ENCODE measurements at places on chromosomes 6 and 20.
A peak's percentile ranks its signal among the peaks of the same experiment; 100 is the strongest.

DNA sequence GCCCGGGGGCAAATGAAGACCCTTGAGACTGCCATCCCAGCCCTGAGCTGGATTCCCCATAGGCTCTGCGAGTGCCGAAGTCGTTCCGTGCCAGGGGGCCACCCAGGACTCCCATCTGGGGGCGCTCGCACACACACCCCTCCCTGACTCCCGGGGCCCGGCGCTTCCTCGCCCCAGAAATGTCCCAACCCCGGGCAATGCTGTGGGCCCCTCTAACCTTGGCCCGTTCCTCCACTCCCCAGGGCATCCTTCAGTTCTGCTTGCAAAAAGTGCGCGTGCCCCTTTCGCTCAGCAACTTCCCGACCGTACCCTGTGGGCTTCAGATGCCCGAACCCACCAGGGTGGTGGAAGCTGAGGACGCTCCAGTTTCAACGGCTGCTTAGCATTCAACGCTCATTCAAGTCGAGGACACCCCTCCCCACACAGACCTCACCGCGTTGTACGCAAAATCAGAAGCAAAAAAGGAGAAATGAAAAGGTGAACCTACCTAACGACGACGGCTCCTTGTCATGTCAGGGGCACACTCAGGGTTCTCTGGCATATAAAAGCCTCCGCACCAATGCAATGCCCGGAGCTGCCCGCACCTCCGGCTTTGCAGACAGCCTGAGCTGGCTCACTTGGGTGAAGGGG, 25.3 kb downstream of the RIPOR2 start:
- no peak for DNase-seq

- DNase-seq: no peak
Measured at GRCh38 chr6:109093732-109094415, 772 bp downstream of the SESN1 start.

DNA sequence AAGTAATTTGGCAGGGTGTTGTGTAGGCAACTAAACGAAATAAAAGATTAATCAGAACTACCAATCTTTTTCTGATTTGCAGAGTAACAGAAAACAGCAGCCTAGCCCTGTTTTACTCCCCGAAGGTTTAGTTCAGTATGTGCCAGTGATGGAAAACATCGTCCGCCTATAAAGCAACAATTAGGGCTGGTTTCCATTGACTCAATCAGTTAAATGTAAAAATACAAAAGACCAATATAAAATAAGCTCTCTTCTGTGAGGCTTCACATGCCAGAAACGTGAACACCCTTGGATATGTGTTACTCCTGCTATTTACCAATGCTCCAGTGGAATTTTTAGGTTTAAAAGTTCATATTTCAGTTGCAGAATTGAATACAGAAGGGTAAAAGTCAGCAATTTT, 210.5 kb upstream of the RSPO3 start:
- DNase-seq: no peak

DNA sequence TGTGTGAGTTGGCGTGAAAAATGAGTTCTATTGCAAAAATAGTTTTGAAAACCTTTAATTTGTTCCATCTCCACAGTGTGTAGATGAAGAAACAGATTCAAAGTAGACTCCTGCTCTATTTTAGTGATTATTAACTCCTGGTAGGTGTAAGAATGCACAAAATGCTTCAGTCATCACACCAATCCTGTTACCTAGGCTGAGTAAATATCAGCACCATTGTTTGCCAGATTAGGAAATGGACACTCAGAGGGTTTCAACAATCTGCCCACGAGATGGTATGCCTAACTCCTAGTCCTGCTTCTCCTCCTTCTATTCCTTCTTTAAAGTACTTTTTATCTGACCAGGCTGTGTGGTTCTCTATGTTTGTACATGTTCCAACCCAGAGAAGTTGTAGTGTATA, 108.9 kb upstream of the AHI1 start:
- DNase-seq: no peak

GRCh38 chr6:143232849-143233248, 172.2 kb downstream of the AIG1 start:
- DNase-seq: peak; percentile 47

DNA sequence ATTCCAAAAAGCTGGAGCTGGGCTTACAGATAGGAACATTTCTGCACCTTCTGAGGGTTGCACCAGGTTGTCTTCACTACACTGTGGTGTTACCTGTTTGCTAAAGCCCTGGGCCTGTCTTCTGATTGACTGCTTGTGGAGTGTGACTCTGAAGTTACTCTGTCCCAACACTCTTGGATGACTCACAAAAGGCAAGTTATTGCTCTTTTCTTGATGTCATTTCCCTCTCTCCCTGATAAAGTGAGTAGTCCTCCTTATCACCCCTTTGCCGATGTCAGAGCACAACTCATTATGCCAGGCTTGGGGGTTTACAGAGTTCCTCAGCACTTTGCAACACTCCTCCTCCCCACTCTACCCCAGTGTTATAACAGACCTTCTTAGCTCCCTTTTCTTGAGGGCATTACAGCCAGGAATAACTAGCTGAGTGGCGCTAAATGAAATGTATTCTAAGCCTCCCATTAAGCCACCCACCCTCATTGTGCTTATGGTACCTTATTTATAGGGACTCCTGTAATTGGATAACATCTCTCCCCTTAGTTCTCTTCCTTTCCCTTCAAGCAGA, 36.1 kb upstream of the NKX2-4 start:
- DNase-seq: no peak

GRCh38 chr6:160431226-160431625, 83.0 kb downstream of the SLC22A3 start:
- peak; percentile 76 for DNase-seq

- DNase-seq: no peak
Measured at GRCh38 chr20:4726710-4727397, 5.1 kb downstream of the PRND start.

- no peak for DNase-seq
Measured at GRCh38 chr20:2708665-2709064, 16.1 kb downstream of the EBF4 start.

DNA sequence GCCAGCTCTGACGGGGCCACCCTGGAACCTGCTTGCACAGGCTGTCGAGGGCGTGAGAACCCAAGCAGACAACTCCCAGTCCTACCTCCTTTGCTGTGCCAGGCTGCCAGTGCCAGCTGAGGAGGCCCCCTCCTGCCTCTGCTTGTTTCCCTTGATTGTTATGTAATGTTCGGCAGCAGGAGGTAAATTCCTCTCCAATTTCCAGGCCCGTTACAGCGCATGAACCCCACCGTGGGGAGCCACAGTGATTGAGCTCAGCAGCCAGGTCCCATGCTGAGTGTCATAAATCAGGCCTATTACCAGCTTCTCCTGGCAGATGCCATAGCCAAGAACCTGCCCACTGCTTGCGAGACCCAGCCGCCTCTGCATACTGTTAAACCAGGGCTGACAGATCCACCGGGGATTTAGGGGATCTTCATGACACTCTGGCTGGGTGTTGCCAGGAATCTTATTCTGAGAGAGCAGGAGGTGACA, 320.5 kb downstream of the DHX35 start:
- no peak for DNase-seq

DNA sequence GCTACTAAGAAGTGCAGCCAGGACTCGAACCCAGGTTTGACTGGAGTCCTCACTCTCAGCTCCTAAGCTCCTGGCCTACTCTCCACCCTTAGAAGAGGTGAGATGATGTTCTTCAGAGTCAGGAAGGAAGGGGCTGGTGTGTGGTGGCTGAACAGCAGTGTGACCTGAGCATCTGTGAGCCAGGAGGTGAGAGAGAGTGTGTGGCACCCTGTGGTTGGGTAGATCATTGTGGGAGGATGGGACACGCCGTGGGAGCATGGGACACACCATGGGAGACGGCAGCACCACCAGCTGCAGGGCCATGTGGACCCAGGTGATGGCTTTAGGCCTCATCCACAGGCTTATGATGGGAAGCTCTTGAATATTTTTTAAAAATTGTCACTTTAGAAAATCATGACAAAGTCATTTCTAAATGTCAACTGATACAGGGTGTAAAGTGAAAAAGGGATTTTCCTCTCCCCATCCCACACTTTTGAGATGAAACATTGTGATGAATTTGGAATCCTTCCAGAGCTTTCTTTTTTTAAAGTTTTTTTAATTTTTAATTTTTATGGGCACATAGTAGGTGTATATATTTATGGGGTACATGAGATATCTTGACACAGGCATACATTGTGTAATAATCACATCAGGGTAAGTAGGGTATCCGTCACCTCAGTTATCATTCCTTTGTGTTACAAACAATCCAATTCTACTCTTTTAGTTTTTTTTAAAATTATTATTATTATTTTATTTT, 31.6 kb downstream of the SRC start:
- no peak for DNase-seq

DNA sequence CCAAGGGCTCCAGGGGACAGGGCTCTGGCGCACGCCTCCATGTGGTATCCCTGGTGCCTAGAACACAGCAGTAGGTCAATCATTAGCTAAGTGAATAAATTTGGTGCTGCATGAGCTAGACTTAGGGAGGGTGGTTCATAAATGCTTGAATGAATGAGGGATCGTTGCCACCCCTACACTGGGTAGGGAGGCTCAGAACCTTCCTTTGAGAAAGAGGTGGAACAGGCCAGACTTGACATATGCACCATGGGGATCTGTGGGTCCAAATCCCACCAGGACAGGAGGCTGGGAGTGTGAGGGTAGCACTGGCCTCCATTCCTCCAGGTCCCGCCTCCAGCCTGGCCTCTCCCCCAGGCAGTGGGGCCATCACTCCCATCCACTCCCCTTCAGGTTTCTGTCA, 13.8 kb downstream of the TEAD3 start:
- DNase-seq: no peak

DNA sequence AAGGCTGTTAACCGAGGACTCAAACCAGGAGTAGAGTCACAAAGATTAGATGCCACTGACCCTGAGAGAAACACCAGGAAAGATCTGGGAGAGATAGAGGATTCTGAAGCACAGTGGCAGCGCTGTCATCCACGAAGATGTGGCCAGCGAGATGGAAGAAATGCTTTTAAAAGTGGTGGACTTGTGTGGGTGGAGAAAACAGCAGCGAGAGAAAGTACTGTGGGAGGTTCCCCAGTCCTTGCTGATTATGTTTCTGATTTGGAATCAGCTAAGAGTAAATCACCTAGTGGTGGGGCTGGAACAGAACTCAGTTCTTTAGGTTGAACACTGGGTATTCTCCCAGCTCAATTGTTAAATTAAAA, 435 bp upstream of the ZNF322 start:
- DNase-seq: no peak

DNA sequence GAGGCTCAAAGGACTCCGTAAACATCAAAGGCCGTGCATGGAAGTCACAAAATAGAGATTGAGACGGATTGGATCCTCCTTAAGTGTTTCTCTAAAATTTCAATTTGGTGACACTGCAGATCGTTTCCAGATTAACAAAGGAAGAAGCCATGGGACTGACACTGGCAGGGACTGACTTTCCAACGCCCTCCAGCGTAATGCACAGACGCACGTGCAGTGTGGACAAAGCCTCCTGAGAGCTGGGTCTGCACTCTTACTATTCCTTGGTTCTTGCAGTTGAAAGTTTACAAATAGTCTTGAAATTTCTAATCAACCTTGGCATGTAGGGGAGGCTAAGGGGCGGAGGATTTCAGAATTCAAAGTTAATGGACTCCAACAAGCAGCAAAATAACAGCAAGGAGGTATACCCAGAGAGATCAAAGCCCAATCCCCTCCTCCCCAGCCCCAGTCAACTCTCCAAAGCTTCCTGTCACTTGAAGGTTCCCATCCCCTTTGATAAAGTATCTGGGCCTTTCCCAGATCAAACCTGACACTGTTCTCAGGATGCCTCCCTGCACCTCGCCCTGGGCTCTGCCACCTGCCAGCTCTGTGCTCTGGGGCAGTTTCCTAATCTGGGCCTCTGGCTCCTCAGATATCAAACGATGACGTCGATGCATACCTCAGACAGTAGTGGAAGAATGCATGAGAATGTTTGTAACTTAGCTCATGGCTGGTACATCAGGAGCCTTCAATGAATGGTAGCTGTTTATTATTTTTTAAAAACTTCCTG, 106.5 kb upstream of the TRAF3IP2 start:
- no peak for DNase-seq

DNA sequence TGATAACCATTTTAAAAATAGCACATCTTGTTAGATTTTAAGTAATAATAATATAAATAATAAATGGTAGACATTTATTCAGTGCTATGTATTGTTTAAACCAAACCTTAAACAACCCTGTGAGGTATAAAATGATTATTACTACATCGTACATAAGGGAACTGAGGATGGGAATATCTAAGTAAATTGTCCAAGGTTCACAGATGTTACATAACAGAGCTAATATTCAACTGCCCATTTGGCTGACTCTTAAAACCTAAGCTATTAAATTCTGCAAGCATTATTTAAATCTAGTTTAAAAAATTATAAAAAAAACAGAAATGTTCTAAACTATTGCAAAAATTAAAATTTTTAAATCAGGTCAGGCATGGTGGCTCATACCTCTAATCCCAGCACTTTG, 175.1 kb downstream of the COL19A1 start:
- no peak for DNase-seq

- peak; percentile 78 for DNase-seq
Measured at GRCh38 chr6:25017932-25018567, 82.3 kb upstream of the RIPOR2 start.

- no peak for DNase-seq
Measured at GRCh38 chr6:115667478-115668026, 393.1 kb downstream of the FRK start.

- no peak for DNase-seq
Measured at GRCh38 chr6:95917034-95917433, 98.7 kb upstream of the FUT9 start.

DNA sequence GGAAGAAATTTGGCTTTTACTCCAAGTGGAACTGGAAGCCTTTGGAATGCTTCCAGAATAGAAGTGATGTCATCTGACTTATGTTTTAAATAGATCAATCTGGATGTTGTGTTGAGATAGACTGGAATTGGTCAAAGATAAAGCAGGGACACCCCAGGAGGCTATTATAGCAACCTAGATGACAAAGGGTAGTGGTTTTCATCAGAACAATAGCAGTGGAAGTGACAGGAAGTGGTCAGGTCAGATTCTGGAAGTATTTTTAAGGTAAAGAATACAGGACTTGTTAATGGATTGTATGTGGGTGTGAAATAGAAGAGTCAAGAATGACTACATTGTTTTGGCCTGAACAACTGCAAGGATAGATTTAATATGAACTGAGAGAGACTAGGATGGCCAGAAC, 191.4 kb downstream of the ADGRB3 start:
- DNase-seq: no peak

GRCh38 chr20:51702556-51702955, 65.6 kb downstream of the ATP9A start:
- DNase-seq: no peak

- DNase-seq: peak; percentile 29
Measured at GRCh38 chr6:44034391-44034861, 92.8 kb downstream of the MRPL14 start.

GRCh38 chr6:111615916-111616612, 10.4 kb upstream of the TRAF3IP2 start:
- DNase-seq: no peak

DNA sequence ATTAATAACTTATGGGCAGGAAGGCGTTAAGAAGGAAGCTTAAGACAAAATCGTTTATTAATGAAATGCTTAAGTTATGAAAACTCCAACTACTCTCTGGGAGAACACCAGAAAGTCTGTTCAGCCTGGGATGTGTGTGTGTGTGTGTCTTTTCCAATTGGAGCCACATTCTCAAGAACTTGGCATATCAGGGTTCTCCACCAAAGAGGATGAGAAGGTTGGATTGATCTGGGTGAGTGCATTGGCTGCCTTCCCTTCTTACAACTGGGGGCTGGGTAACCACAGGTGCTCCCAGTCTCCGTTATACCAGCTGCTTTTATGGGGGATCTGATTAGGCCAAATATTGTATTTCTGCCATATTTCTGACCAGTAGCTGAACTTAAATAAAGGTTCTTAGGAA, 102.1 kb downstream of the MAN1A1 start:
- no peak for DNase-seq

GRCh38 chr6:27809067-27809938, 102.9 kb downstream of the OR2B2 start:
- DNase-seq: no peak
